ENCODE measurements at places on chromosomes 1 and 21. TPM values are rescaled to one million over a fixed set of nuclear protein-coding genes. Genes with fewer than 3 reads are reported as not detected.

GRCh38 chr1:239833723-239834122, 258.0 kb upstream of the FMN2 start:
- no peak overlapping the region for H3K27ac ChIP-seq
- no peaks in the 10 kb centered on the region for H3K4me1 ChIP-seq
- no peak overlapping the region for H3K4me3 ChIP-seq
- H3K36me3 ChIP-seq, result no peaks in the 10 kb centered on the region
- H3K27me3 ChIP-seq, result no peaks in the 10 kb centered on the region

- no peaks in the 10 kb centered on the region for H3K27me3 ChIP-seq
- no peak overlapping the region for H3K27ac ChIP-seq
- no peaks in the 10 kb centered on the region for H3K36me3 ChIP-seq
- H3K4me1 ChIP-seq, result peaks cover 22% of the 10 kb centered on the region
- DNase-seq, result no peak
These were observed 32.7 kb downstream of the S100A10 start for GRCh38 chr1:151960780-151961513.

DNA sequence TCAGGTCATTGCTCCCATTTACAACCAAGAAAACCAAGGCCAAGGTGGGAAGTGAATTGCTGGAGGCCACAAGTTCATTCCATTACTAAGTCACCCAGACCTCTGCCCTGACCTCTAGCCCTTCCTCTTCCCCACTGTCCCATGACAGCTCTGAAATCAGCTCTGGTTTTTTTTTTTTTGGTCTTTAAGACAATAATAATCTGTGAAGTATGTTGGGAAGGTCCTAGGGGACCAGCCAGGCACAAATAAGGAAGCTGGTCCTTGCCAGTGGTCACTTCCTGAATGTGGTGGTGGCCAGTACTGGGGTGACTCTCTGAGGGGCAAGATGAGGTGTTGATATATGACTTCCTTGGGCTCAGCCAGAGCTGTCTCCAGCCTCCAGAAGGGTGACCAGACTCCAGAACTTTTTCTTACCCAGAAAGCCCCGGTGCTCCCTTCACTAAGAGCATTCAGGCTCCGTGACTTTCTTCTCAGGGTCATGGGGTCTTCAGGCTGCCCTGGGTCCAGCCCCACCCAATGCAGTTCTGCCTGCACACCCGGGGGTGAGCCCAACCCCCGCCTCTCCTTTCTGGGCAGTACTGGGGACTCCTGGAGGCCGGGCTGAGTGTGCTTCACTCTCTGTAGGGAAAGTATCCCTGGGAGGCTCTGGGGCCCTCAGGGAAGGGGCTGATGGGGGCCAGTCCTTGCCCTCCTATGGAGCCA, 159.6 kb downstream of the PTPRU start:
- H3K27ac ChIP-seq, result no peak overlapping the region
- H3K27me3 ChIP-seq, result no peaks in the 10 kb centered on the region
- no peak overlapping the region for H3K4me3 ChIP-seq
- H3K36me3 ChIP-seq, result no peaks in the 10 kb centered on the region
- no peaks in the 10 kb centered on the region for H3K4me1 ChIP-seq

The APOBEC4 gene
- total RNA-seq, result not detected

DNA sequence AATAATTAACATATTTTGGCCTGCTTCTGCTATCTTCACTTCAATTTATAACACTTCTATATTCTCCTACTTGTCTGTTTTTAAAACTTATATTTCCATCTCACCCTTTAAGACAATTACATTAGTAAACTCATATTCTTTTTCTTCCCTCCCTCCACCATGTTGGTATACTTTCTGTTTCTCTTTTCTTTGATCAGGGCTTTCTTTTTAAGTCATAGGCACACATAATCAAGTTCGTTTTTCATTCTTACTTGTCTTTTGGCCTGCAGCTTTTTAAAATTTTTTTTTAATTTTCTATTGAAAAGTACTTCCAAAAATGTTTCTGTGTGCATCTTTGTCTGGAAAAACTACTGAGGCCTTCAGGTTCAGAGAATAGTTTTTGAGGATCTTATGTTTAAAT, 2.3 kb downstream of the PYHIN1 start:
- no peak overlapping the region for H3K4me3 ChIP-seq
- H3K36me3 ChIP-seq, result no peaks in the 10 kb centered on the region
- H3K27ac ChIP-seq, result no peak overlapping the region
- H3K27me3 ChIP-seq, result no peaks in the 10 kb centered on the region

DNA sequence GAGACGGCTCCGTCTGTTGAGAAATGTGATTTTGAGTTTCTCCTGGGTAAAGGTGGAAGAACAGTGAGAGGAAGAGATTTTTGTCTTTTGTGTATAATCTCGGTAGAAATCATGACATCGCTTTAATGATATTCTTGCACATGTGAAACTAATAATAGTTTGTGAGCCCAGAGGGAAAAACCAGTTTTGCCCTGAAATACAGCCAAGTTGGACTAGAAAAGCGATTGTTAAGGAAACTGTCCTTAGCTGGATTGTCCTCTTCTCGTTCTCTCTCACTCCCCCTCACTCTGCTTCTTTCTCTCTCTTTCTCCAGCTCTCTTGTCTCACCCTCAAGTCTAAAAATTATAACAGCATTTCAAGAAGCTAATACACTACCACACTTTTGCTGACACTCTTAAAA, 17.1 kb downstream of the KCNJ6 start:
- no peaks in the 10 kb centered on the region for H3K27me3 ChIP-seq
- DNase-seq, result no peak
- H3K36me3 ChIP-seq, result no peaks in the 10 kb centered on the region
- H3K4me3 ChIP-seq, result no peak overlapping the region
- no peaks in the 10 kb centered on the region for H3K4me1 ChIP-seq

GRCh38 chr1:8424539-8425116, 106.7 kb downstream of the SLC45A1 start:
- H3K4me1 ChIP-seq, result no peaks in the 10 kb centered on the region
- peak overlapping the region; percentile 70 for H3K4me3 ChIP-seq
- peak overlapping the region; percentile 93 for H3K27ac ChIP-seq
- no peak for DNase-seq
- H3K36me3 ChIP-seq, result no peaks in the 10 kb centered on the region

- no peaks in the 10 kb centered on the region for H3K27me3 ChIP-seq
- H3K27ac ChIP-seq, result no peak overlapping the region
- H3K4me1 ChIP-seq, result no peaks in the 10 kb centered on the region
- H3K4me3 ChIP-seq, result no peak overlapping the region
- H3K36me3 ChIP-seq, result no peaks in the 10 kb centered on the region
These were observed 172.8 kb upstream of the IRF2BP2 start for GRCh38 chr1:234782791-234783190.

- H3K27me3 ChIP-seq, result no peaks in the 10 kb centered on the region
- H3K4me1 ChIP-seq, result peaks cover 20% of the 10 kb centered on the region
- DNase-seq, result no peak
These were observed 27.2 kb upstream of the PDE9A start for GRCh38 chr21:42626171-42626570.
